Left lung (tissue), 14 donors: ENCODE measurements at places on chromosomes 6 and 20. TPM values are rescaled to one million over a fixed set of nuclear protein-coding genes. Genes with fewer than 3 reads are reported as not detected.
A peak's percentile ranks its signal among the peaks of the same experiment; 100 is the strongest.

DNA sequence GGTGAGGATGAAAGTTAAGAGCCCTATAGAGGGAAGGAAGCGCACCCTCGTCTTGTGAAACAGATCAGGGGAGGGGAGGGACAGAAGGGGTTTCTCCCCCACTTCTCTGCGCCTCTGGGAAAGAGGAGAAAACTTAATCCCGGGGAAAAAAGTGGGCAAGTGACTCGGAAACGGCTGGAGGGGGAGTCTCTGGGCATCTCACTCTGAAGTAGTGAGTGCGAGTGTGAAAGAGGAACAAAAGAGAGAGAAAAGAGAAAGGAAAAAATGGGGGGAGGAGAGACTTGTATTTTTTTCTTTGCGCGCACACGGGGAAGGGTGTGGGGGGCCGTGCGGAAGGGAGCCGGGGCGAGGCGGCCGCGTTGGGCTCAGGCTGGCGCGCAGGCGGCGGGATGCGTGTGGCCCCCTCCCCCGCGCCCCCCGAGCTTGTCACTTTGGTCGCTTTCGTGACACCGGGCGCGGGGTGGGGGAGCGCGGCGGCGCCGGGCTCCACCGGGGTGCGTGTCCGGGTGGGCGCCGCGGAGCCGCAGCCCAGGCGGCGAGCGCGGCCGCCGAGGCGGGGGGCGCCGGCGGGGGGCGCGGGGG is 454 bp downstream of the L3MBTL3 start:
- peak; percentile 84 for DNase-seq

DNA sequence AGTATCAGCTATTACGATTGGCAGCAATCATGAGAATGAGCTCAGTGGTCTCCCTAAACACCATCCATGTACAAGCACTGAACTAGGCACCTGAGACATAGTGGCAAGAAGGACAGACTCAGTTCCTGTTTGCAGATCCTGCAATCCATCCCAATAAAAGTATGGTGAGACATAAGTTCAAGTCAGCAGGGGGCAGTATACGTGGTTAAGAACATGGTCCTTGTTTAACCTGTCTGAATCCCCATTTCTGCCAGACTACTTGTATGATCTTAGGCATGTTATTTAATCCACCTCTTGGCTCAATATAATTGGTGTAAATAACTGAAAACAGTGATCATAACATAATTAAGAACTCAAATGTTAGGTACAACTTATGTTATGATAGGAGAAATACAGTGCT is 33.2 kb upstream of the PNISR start:
- DNase-seq, result no peak

GRCh38 chr20:60258255-60258863 is 300.1 kb downstream of the CDH26 start:
- DNase-seq, result no peak

DNA sequence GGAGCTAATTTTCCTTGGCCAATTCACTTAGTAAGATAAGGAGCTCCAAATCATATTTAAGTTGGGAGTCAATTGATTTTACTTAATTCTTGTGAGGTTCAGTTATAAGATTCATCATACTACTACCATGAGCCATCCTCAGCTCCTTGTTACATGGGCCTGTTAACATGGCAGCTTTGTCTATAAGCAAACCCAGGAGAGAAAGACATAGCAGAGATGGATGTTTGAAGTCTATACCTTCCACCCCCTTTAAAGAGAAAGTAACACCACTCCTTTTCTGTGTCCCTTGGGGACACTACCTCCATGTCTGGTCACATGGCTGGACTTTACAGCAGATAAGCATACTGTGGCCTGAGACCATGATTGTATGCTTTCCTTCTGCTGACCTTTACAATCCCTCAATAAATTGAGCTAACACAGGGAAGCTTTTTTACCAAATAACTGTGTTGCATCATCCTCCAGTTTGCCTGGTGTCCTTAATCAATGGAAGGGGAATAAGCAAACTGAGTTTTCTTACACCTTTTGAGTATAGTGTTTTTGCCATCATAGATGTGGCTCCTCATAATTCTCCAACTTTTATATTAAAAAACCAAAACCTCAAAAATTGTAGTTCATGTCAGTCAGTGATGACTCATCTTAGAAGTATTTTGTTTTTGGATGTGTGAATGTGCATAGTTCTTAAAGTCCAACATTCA is 9.8 kb upstream of the ZNFX1 start:
- DNase-seq, result no peak

DNA sequence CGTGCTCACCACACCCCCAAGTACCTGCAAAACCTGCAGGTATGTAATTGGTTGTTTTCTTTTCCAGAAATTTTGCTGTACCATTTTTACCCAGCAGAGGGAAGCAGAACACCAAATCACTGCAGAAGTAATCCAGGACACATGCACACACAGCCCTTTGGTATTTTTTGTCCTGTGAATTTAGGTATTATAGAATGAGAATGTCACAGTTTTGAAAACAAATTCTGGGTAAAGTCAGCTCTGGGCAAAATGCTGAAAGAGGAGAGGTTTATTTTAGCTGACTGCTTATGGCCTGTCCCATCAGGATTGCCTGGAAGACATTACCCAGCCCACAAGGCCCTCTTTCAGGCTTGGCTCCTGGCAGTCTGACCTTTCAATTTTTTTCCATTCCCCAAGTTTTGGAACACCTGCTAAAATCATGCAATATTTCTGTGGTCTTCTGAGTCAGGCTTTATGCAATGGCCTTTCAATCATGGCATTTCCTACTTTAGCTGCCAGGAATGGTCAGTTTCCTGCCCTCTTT is 3.5 kb upstream of the EFHC1 start:
- DNase-seq, result peak; percentile 46

DNA sequence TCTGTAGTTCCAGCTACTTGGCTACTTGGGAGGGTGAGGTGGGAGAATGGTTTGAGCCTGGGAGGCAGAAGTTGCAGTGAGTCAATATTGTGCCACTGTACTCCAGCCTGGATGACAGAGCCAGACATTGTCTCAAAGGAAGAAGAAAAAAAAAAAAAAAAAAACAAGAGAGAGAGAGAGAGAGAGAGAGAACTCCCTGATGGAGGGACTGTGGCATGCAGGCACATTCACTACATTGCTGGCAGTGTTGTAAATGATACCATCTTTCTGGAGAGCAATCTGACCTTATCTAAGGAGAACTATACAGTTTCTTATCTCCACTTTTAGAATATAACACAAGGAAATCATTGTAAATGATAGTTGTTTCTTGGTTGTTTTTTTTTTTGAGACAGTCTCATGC is 85.1 kb downstream of the MDN1 start:
- no peak for DNase-seq

GRCh38 chr6:43759136-43759906 is 10.7 kb upstream of the VEGFA start:
- DNase-seq, result no peak

DNA sequence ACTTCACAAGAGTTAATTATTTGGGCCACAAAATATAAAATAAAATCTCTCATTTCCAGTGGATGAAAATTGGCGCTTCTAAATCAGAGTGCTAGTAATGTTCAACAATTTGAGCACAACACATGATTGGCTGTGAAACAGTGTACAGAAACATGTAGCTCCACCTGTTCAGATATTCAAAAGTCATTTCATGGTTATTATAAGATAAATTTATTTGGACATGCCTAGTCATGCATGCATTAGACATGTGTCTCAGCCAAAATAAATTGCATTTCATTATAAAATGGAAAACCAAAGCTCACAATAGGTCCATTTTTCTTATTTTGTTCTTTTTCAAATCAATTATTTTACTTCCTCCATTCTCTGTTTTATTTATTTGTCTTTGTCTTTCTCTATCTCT is 374.8 kb downstream of the LMBRD1 start:
- DNase-seq, result no peak

GRCh38 chr6:35238843-35239289 is 20.7 kb upstream of the ZNF76 start:
- peak; percentile 60 for DNase-seq

DNA sequence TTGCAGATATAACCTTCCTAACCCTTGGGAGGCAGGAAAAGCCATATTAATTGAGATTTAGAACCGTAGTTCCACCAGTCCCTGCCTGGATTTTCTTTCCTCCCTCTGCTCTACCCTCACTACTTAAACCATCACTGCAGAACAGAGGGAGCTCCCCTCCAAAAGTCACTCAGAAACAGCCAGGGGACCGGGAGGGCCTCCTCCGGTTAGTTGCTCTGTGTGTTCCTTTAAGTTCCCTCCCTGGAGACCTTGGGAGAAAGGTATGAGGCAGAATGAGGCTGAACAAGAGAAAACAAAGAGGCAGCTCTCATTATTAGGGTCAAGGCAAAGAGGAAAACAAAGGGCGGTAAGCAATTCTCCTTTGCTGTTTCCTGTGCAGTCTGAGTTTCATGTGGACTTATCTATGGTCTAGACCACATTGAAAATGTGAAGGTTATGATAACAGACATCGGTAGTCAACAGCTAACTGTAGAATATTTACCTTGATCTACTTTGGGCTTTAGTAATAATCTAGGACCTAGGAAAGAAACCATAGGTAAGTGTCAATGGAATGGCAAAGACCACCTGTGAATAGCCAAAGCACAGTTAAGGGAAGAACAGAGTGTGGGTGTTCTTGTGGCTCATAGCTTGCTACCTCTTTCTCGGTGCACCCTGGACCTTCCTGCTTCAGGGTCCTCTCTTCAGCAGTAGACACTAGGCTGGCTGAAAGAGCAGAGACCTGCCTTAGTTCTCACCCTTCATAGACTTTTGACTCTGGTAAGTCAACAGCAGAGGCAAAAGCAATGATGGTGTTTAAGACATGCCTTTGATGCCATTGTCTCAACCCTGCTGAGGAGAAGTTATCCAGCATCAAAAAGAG is 250.9 kb upstream of the CITED2 start:
- DNase-seq, result no peak

- DNase-seq, result no peak
Measured at GRCh38 chr6:44078827-44079671, 48.2 kb downstream of the MRPL14 start.

GRCh38 chr20:8005575-8006366 is 13.8 kb downstream of the TMX4 start:
- no peak for DNase-seq

DNA sequence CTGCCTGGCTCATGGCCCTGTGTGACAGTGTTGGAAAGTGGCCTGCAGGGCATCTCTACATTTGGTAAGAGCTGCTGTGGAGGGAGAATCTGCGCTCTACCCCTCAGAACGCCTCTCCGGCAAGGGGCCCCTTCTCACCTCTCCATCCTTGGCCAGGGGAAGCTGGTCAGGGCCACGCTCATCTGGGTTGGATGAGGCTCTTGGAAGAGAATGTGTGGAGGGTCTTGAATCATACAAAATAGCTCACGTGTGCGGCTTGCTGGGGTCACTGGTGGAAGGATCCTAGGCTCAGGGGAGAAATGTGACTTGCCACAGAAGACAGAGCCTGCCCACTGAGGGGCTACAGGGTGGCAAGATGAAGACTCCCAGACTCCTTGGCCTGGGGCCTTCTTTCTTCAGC is 105.0 kb downstream of the SCML4 start:
- DNase-seq, result no peak

GRCh38 chr6:167053895-167054530 is 54.8 kb downstream of the CEP43 start:
- DNase-seq, result no peak

GRCh38 chr20:38985060-38985459 is 22.9 kb downstream of the DHX35 start:
- no peak for DNase-seq

DNA sequence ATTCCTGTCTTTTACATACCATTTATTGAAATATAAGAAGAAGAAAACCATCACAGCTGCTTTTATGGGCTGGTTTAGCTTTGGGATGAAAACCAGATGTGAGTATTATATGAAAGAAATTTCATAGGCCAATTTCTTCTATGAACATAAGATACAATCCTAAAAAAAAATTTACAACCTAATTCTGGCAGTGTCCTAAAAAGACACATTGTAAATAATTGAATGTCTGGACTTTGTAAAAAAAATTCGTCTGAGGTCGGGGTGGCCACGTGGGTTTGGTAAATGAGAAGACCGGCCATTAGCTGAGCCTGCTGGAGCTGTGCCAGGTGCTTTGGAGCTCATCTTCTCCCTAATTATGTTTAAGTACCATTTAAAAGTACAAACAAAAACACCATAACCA is 26.8 kb downstream of the DACT2 start:
- peak; percentile 74 for DNase-seq

DNA sequence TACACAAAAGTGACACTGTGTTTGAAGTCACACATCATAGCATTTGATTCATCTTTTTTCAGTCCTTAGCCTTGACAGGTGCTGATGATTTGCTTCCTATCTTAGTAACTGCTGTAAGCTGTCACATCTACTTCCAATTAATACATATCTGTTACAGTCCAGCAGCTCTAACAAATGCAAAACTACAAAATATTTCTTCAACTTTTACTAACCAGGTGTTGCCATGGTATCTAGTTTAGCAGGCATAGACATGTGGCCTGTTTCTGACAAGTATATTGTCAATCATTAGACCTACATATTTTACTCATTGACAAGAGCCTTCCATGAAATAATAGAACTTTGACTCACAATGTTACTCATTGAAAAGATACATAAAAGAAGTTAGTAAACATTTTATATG is 1159.7 kb downstream of the GRIK2 start:
- DNase-seq, result no peak

GRCh38 chr20:53922901-53923314 is 147.5 kb downstream of the BCAS1 start:
- DNase-seq, result no peak

DNA sequence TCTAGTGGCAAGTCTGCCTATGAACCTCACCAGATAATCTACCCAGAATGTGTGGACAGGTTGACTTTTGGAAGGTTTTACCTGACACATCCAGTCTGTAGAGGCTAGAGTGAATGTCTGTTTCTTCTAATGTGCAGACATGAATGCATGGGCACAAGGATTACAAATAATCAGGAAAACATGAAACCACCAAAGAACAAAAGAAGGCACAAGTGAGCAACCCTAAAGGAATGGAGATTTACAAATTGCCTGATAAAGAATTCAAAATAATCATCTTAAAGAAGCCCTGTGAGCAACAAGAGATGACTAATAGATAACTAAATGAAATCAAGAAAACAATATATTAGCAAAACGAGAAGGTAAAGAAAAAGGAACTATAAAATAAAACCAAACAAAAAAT is 876.1 kb upstream of the ADGRB3 start:
- no peak for DNase-seq

- no peak for DNase-seq
Measured at GRCh38 chr6:124873066-124873410, 89.2 kb upstream of the RNF217 start.

DNA sequence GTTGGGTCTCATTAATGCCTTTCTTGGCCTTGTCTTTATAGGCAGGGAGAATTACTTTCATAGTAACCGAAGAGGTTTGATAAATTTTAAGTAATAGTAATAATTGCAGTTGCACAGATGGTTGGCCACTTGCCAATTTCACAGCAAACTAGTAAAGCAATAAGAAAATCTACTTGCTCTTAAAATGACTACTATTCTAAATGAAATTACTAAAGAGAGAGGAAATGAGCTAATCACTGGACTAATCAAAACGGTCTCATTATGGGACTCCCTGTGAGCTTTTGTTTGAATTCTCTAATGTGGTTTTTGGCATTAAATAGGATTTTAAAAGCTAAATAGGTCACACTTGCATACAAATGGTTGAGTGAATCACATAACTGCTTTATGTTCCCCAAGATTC is 227.4 kb upstream of the PLN start:
- no peak for DNase-seq

Gene NKX2-4
- polyA plus RNA-seq, result not detected

Gene HIVEP2
- 13.4 TPM for polyA plus RNA-seq

Gene ERVFRD-1
- 0.13 TPM for polyA plus RNA-seq

Gene FBXL4
- 18.7 TPM for polyA plus RNA-seq

Gene C6orf15
- polyA plus RNA-seq, result not detected

Gene ENPP3
- polyA plus RNA-seq, result 0.88 TPM

Gene IL17F
- not detected for polyA plus RNA-seq

Gene ADGRB3
- 22.4 TPM for polyA plus RNA-seq

Gene ISM1
- polyA plus RNA-seq, result 7.6 TPM

Gene SS18L1
- polyA plus RNA-seq, result 25.2 TPM

Gene GJE1
- not detected for polyA plus RNA-seq

Gene SIRPD
- not detected for polyA plus RNA-seq
